Right renal pelvis (tissue), 4 donors: ENCODE measurements at places on chromosomes 16 and 17.

- no peak for DNase-seq
Observed at GRCh38 chr17:69066482-69066881, 5.8 kb upstream of the ABCA9 start.

- no peak for DNase-seq
Observed at GRCh38 chr17:20952183-20952582, 90.6 kb downstream of the USP22 start.

DNA sequence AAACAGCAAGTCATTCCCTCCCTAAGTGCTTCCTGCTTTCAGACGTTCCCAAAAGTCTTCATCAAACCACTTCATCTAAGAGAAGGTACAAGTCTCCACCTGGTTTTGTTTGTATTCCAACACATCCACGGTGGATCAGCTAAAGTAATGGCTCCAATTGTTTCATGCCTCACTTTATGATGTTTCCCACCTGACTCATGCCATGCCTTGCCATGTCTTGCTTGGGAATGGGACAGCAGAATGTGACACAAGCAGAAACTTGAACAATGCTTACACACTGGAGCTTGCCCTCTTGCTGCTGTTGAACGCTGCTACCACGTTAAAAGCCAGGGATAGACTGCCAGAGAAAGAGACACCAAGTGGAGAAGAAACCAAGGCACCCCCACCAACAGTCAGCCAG is 43.8 kb downstream of the MYH10 start:
- DNase-seq: no peak

- no peak for DNase-seq
Observed at GRCh38 chr17:29155227-29155965, 24.8 kb downstream of the MYO18A start.

GRCh38 chr17:283911-284675 is 68.5 kb downstream of the RPH3AL start:
- DNase-seq: no peak

GRCh38 chr17:60135951-60136666 is 13.7 kb upstream of the CA4 start:
- no peak for DNase-seq

- DNase-seq: no peak
Observed at GRCh38 chr17:17568772-17569195, 22.7 kb downstream of the PEMT start.

DNA sequence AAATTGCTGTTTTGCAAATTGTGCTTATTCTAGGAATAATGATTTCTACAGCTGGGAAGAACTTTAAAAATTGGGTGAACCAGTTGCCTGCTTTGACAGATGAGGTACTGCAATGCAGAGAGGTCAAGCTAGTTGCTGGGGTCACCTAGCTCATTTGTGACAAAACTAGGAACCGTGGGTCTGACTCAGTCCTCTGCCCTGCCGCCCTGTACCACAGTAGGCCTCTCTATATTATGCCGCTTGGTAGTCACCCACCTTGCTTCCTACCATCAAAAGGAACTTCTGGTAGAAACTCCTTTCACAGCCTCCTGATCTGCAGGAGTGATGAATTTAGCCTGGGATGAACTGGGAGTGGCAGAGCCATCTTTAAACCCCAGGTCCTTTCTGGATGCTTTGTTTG is 105.7 kb downstream of the PITPNC1 start:
- DNase-seq: no peak
